ENCODE measurements at places on chromosomes 6 and 20.

- no peak for DNase-seq
Measured at GRCh38 chr20:3539311-3540107, 68.7 kb downstream of the ATRN start.

GRCh38 chr6:24359640-24360454 lies 2.0 kb upstream of the DCDC2 start:
- DNase-seq = peak; percentile 68

GRCh38 chr6:45870531-45870930 lies 145.1 kb downstream of the CLIC5 start:
- DNase-seq = no peak

- peak; percentile 22 for DNase-seq
Measured at GRCh38 chr6:153044295-153044694, 41.8 kb upstream of the MTRF1L start.

GRCh38 chr20:59994697-59995122 lies 36.5 kb downstream of the CDH26 start:
- peak; percentile 97 for DNase-seq

- no peak for DNase-seq
Measured at GRCh38 chr20:35235881-35236280, 9.4 kb downstream of the MMP24 start.

- DNase-seq = no peak
Measured at GRCh38 chr6:148525453-148525852, 182.8 kb downstream of the SASH1 start.

GRCh38 chr6:164107297-164107995 lies 692.9 kb downstream of the QKI start:
- DNase-seq = no peak

GRCh38 chr6:147285087-147285855 lies 81.1 kb downstream of the STXBP5 start:
- DNase-seq = peak; percentile 57

- DNase-seq = no peak
Measured at GRCh38 chr6:109478222-109478805, 4.7 kb downstream of the ZBTB24 start.

DNA sequence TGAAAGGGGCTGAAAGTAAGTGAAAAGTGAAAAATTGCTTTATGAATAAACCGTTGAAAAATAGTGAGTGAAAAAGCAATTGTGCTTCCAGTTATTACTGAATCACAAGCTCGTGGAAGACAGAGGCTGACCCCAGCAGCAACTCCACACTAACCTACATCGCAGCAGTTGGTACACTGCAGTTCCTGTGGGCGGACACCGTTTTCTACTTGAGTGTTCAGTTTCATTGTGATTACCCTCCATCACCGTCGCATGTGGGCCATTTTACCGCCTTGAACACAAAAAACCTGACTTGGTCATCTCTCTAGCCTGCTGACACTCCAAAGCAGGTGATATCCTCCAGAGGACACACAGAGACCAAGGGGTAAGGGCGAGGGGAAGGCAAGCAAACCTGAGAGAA lies 28.4 kb downstream of the PRDM1 start:
- DNase-seq = no peak

- DNase-seq = peak; percentile 13
Measured at GRCh38 chr20:56656632-56657031, 27.5 kb downstream of the TFAP2C start.

- DNase-seq = peak; percentile 37
Measured at GRCh38 chr6:156767603-156768467, 9.3 kb upstream of the ARID1B start.

- no peak for DNase-seq
Measured at GRCh38 chr6:139879823-139880356, 505.4 kb upstream of the CITED2 start.

DNA sequence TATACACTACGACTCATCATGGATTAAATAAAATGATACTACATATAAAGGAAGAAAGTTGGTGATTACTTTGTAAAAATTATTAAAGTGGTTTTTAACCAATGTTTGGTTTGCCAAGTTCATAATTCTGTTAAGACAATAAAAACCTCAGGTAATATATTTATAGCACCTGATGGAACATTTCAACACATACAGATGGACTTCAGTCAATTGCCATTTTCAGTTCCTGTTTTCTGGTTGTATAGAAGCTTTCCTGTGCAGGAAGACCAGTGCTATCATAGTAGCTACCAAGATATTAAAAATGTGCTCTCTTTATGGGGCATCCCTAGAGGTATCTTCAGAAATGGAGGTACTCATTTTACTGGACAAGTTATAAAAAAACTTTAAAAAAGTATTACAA lies 1686.4 kb downstream of the GRIK2 start:
- no peak for DNase-seq

GRCh38 chr6:6277413-6277812 lies 43.0 kb downstream of the F13A1 start:
- DNase-seq = peak; percentile 73

DNA sequence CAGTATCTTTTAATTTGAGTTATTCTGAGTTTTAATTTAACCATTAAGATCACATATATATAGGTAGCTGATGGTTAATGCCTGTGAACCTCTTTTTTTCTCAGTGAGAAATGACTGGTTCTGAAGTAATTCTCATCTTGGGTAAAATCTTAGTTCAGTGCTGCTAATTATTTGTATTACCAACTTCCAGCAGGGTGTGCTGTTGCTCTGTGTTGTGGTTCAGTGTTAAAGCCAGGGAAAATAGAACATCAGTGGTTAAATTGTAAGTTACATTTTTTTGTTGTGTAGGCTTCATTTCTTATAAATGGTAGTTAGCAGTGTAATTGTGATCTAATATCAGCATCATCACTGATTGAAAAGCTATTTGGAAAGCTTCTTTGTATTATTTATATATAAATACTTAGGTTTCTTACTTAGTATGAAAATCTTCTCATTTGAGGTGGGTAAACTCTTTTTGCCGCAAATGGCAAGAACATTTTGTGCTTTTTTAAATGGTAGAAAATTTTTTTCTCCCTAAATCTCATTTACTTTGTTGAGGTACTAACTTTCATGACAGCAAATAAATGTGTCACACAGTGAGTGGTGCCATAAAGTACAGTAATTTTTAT lies 43.7 kb downstream of the CDC5L start:
- DNase-seq = peak; percentile 70

DNA sequence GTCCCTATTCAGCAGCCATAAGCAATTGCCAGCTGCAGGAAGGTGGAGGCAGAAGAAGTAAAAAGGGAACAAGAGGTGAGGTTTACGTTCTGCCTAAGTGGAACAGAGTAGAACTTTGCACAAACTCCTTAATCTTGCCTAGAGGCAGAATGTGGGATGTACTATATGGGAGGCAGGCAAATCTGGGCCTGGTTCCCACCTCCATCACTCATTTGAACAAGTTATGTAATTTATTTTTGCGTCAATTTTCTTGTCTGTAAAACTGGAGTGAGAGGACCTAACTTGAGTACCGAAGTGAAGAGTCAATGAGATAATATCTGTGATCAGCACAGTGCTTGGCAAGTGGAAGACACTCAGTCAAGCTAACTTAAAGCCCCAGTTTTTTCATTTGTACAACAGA lies 2.0 kb upstream of the TPBG start:
- no peak for DNase-seq

DNA sequence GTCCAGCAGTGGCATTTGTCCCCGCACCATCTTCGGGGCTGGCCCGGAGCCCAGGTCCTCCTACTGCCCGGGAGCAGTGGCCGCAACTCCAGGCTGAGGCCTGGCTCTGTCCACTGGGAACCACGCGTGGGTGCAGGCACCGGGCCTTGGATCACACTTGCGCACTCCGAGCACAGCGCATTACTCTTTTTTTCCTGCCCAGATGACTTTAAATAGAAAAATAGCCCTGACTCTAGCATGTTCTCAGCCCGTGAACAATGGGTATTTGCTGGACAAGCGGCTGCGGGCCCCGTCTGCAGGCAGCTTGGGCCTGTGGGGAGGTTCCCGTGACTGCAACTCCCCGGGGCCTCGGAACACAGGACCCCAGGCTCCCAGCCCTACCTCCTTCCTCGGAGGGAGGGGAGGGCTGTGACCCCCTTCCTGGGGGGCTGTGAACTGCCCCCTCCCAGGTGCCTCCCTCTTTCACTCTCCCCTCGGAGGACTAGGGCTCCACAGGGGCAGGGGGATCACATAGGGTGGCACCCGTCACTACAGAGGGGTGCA lies 162.2 kb downstream of the TBXT start:
- DNase-seq = no peak

- no peak for DNase-seq
Measured at GRCh38 chr20:41064377-41064776, 35.8 kb downstream of the TOP1 start.

DNA sequence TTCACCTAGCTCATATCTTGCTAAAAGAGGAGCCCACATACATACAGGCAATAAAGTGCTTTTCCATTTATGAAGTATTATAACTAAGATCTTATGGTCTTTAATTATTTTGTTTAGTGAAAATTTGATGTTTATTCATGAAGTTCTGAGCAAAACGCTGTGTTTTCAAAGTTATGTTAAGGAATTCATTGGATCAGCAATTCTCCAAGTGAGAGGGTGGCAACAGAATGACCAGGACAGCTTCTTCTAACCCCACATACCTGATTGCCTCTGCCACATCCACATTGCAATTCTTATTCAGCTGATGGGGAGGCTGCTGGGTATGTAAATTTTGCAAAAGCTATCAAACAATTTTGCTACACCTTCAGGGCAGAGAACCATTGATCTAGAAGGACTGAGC lies 116.8 kb downstream of the OGFRL1 start:
- DNase-seq = no peak

GRCh38 chr20:33621717-33622400 lies 40.3 kb upstream of the C20orf144 start:
- DNase-seq = no peak

GRCh38 chr6:3228771-3229565 lies 1.5 kb upstream of the TUBB2B start:
- DNase-seq = no peak

- DNase-seq = no peak
Measured at GRCh38 chr6:84762220-84763002, 2.0 kb downstream of the TBX18 start.

DNA sequence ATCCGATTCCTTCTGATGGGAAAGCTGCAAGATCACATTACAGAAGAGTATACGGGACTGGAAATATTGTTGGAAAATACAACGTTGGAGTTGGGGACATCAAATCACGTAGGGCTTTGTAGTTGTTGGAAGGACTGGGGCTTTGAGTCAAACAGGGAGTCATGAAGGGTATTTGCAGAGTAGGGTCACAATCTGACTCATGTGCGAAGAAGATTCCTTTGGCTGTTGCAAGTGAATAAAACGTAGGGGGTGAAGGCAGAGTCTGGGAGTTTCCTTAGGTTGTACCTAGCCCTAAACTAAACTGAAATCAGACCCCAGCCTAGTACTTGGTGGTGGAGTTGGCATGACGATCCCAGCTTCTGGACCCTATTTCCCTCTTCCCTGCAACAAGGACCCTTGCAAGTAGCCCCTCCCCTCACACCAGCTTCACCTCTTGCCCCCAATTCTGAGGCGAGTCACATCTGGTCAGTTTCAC lies 32.3 kb downstream of the SNX5 start:
- no peak for DNase-seq

DNA sequence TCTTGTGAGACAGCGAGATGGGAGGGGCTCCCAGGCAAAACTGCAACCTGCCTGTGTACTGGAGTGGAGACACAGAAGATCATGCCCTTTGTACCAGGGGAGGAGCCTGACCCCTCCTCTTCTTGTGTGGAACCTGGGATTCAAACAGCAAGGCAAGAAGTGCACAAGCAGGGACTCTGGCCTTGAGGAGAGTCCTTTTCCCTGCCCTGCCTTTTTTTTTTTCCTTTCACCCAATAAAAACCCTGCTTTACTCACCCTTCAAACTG lies 251.8 kb upstream of the OPRM1 start:
- DNase-seq = no peak

DNA sequence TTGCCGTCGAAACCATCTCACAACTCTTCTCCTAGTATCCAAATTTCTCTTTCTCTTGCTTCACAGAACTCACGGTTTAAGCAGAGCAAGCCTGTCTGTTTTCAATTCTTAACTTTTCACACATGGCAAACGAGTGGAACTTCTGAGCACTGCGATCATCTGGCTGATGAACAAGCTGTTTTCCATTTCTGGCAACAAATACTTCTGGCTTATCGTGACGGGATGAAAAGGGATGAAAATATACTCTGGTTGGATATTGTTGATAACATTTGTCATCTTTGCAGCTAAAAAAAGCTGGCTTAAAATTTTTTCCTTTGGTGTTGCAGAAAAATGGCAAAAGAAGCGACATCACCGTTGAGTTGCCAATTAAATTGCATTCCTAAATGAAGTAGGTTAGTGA lies 515.2 kb upstream of the JARID2 start:
- DNase-seq = no peak

- DNase-seq = peak; percentile 75
Measured at GRCh38 chr6:158666628-158667359, 16.9 kb downstream of the SYTL3 start.

- peak; percentile 59 for DNase-seq
Measured at GRCh38 chr6:82270881-82271635, 23.5 kb upstream of the IBTK start.

DNA sequence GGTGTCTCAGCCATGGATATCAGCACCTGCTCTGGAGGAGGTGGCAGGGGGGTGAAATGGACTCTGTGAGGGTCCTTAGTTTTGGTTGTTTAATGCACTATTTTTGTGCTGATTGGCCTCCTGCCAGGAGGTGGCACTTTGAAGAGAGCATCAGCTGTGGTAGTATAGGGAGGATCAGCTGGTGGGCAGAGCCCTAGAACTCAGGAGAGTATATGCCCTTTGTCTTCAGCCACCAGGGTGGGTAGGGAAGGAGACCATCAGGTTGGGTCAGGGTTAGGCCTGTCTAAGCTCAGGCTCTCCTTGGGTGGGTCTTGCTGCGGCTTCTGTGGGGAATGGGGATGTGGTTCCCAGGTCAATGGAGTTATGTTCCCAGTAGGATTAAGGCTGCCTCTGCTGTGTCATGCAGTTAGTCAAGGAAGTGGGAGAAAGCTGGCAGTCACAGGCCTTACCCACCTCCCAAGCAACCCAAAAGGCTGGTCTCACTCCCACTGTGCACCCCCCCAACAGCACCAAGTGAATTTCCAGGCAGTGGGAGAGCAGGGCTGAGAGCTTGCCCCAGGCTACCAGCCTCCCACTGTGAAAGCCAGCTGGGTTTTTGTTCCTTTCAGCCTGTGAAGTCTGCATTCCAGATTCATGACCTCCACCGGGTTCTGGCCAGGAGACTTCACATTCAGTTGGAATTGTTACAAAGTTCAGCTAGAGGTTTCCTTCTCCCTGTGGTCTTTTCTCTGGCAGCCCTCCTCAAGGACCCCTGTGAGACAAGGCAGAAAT lies 5.7 kb upstream of the OSTM1 start:
- DNase-seq = peak; percentile 33

DNA sequence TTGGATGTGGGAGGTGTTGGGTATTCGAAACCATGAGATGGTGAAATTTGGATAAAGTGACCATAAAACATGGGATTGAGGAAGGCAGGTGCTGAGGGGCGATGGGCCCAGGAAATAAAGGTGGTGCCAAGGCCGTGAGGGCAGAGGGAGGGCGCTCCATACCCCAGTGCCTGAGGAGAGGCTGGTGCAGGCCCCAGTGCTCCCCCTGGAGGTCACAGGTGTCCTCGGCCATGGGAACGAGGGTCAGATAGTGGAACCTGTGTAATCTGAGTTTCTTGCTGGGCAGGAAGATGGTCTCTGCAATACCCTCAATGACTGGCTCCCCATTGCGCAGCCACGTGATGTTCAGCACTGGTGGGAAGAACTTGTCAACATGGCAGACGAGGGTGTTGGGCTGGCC lies 16.2 kb downstream of the HLA-DPB1 start:
- no peak for DNase-seq

- peak; percentile 42 for DNase-seq
Measured at GRCh38 chr6:47106721-47107197, 64.6 kb upstream of the ADGRF1 start.

GRCh38 chr6:11632231-11632630 lies 94.7 kb downstream of the TMEM170B start:
- peak; percentile 88 for DNase-seq

Data from epithelial cell of esophagus (primary cell).